ENCODE measurements at places on chromosomes 11 and 22.

DNA sequence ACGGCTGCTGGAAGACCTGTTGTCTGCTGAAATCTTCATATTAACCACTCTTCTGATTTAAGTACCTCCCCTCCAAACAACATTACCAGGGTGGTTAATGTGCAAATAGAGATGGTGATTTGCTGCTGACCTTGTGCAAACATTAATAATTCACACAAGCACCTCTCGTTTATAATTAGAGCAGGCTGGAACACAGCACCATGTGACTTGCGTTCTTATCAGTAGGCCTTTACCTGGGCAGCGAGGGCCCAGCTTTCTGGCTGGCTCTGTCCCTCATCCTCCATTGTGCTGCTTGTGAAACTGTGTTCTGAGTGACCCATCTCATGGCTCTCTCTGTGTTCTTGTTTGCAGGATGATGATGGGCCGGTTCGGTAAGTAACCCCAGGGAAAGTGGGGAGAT is 41.0 kb upstream of the PARVG start:
- DNase-seq = no peak

DNA sequence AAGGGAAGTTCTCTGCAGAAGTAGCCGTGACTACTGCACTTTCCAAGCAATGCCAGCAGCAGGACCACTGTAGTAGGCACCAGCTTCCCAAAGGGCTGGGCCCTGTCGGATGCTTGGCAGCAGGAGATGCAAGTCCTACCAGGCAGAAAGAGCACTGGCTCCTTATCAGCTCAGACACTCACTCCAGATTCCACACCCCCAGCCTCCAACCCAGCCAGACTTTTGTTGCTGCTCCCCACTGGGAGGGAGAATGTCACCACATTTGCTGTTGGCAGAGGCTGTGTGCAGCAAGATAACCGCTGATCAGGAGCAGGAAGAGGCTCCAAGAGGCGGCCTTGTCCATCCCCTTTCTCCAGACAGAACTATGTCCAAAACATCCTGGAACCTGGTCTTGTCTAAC is 118.7 kb downstream of the C11orf58 start:
- DNase-seq = peak; percentile 96

GRCh38 chr22:30921108-30921507 is 47.5 kb downstream of the MORC2 start:
- peak; percentile 42 for DNase-seq

DNA sequence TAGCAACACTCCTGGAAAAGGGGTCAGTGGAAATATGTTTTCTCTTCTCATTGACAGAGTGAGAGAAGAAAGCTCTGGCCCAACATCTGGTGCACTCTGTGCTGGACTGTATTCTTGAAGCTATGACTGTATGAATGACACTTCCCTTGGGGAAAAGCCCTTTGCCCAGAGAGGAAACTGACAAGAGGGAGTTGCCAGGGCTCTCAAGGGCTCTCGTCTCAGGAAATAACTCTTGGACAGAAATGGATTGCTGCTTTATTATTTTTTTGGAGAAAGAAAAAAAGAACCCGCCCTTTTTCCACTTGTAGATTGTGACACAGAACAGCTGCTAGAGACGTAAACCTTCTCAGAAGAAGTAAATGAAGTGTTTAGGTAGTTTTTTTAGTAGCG is 11.4 kb downstream of the ETS1 start:
- no peak for DNase-seq

- DNase-seq = no peak
Observed at GRCh38 chr11:71164186-71164585, 88.2 kb downstream of the SHANK2 start.

DNA sequence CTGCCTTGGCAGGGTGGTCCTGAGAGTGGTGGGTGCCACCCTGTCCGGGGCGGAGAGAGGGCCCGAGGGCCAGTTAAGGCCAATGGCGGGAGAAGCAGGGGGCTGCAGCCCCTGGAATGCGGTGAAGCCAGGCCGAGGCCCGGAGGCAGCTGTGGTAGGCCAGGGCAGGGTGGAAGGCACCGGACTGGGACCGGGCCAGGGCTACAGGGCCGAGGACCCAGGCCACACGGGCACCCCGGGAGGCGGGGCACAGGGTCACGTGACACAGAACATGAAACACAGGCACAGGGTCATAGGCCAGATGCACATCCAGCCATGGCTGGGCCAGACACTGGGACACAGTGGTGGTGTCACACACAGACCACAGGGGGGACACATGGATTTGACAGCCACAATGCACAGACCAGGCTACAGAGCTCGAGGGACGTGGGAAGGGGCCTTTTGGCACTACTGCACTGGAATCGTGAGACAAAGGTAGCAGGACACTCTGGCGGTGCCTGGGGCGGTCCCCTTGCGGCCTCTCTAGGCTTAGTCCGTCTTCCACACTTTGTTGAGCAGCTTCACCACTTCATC is 2.8 kb downstream of the SLC25A1 start:
- DNase-seq = no peak

GRCh38 chr11:20097319-20098221 is 62.7 kb downstream of the DBX1 start:
- no peak for DNase-seq

GRCh38 chr11:115134926-115135325 is 369.3 kb downstream of the CADM1 start:
- DNase-seq = no peak

DNA sequence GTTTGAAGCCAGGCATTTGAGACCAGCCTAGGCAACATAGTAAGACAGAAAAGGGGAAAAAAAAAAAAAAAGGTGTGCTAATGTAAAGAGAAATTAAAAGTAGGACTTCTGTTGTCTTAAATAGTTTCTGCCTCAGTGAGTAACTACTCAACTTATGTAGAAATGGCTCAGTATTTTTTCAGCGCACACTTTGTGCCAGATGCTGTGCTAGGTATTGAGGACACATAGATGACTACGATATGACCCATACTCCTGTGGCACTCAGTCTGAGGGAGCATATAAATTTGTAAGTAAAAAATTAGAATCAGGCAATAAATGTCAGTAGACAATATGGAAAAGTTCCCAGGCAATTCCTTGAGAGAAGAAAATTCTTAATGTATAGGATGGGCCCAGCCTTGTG is 93.9 kb downstream of the YAP1 start:
- DNase-seq = no peak
